ENCODE measurements at places on chromosomes 1 and 21.

GRCh38 chr1:233993651-233994050 lies 89.2 kb downstream of the SLC35F3 start:
- DNase-seq: no peak

DNA sequence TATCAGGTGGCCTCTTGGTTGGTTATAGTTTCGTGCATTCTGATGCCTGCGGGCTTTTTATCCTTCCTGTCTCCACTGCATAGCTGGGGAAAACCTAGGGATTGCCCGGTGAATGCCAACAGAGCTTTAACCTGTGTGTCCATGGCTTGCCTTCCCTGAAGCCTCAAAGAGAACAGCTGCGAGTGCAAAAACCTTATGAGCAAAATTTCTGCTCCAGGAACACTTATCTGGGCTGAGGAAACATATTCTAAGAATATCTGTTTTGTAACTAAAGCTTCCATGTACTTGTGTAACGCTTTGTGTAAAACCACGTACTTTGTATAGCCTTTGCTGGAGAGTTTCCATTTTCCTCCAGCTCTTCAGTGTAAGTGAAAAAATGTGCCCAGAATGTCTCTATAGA lies 7.2 kb downstream of the CNST start:
- DNase-seq: no peak

DNA sequence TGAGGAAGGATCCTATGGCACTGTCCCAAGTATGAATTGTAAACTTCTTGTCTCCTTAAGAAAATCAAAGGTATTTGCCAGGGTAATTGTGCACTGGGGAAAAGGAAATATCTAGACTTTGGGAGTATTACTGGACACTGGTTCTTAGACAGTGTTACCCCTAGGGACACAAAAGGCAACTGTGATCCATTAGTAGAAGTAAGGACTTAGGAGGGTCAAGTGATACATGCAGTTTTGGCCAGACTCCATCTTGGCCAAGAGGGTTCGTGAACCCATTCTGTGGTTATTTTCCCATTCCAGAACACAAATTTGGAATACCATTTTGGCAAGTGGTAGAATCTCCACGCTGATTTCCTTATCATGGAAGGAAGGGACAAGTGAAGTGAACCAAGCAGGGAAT lies 98.1 kb downstream of the TM2D1 start:
- no peak for DNase-seq

- DNase-seq: peak; percentile 11
Observed at GRCh38 chr1:188782220-188782841, 1695.3 kb downstream of the BRINP3 start.

GRCh38 chr1:167472752-167473521 lies 45.4 kb downstream of the CD247 start:
- no peak for DNase-seq

DNA sequence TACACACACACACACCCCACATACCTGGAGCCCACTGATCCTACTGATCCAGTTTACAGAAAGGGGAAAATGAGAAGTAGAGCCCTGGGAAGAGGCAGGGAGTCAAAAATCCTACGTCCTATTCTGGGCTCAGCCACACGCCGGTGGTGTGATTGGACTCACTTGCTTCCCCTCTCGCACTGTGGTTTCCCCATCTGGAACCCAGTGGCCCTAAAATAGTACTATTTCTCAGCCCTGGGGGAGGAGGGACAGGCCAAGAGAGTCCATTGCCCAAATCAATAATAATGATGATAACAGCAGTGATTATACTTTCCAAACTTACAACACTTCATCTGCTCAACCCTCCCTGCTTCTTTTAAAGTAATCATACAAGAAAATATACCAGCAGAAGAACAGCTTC lies 2.9 kb upstream of the PIGR start:
- DNase-seq: no peak

GRCh38 chr1:240099329-240099728 lies 7.6 kb downstream of the FMN2 start:
- DNase-seq: no peak

DNA sequence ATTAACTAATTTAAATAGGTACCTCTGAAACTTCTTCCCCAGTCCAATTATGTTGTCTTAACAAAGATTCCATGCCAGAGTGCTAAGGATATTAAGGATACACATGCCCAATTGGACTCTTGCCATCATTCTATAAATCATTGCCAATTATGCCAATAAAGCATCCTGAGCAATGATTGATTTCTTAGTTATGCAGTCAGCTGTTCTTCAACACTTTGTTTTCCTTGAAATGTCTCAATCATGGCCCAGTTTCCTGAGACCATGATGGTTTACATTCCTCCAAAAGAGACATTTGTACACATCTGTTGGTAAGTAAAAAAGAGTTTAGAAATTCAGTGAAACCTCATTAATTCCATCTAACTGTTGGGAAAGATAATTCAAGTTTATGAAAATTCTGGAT lies 180.4 kb upstream of the PKN2 start:
- no peak for DNase-seq

DNA sequence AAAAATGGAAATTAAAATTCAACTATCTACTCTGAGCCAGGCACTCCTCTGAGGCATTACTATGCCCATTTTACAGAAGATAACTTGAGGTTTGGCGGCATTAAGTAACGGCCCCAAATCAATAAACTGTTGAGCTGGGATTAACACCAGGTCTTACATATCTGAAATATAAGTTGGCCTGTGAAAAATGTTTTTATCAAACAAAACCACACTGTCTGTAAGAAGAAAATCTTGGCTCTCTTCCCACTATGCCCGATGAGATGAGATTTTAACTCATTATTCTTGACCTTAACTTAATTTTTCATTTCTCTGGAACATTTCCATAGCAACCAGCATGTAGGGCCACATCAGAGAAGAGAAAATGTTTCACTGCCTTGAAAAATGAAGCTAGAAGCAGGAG lies 21.8 kb downstream of the RC3H1 start:
- DNase-seq: no peak

DNA sequence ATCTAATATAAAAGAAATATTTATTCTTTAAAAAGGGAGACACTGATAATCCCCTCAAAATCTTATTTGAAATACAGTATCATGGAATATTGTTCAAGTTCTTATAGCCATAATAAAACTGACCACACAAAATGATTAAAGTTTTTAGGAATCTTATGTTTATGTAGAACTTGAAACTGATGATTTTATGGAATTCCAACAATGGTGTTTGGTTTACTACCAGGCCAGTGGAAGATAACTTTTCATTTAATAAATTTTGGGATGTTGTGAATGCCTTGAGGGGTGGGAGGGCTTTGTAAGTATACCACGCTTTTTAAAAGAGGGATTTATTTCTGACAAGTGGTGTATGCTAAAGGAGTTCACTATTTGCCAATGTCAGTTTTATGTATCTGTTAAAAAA lies 87.7 kb downstream of the RAB3GAP2 start:
- no peak for DNase-seq

DNA sequence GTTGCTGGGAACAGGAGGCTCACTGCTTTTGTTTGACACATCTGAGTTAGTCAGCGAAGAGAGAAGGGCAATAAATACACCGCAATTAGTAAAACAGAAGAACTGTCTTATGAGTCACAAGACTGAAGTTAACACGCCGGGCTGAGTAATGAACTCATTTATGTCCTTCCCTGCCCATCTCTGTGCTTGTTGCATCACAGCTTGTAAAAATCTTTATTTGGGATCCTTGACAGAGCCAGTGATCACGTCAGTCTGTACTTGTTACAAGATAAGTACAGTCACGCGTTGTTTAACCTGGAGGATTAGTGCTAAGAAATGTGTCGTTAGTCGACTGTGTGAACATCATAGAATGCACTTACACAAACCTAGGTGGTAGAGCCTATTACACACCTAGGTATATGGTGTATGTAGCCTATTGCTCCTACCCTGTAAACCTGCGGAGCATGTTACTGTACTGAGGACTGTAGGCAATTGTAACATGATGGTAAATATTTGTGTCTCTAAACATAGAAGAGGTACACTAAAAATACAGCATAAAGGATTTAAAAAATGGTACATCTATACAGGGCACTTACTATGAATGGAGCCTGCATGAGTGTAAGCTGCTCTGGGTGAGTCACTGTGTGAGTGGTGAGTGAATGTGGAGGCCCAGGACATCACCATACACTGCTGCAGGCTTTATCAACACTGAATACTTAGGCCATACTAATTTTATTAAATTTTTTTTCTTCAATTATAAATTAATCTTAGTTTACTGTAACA lies 272.2 kb downstream of the TNR start:
- DNase-seq: no peak

DNA sequence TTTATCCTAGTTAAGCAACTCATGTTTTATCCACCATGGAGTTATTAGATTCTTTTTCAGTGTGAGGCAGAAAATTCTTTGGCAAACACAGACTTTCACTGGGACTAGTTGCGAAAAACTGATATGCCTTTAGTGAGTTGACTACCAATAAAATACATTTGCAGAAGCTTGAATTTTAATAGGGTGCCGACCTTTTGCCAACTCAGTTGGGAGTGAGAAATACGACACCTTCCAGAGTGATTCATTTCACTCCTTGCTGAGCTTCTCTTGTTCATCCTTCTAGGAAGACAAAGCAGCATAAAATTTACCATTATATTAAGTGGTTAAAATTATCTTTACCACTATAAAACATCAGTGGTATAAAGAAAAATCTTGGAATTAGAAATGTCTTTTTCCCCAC lies 1.2 kb upstream of the KRTAP23-1 start:
- no peak for DNase-seq

GRCh38 chr21:44325386-44326271 lies 13.6 kb downstream of the CFAP410 start:
- no peak for DNase-seq

Data from G401 (cell line).